ENCODE measurements at places on chromosomes 1 and 21.

GRCh38 chr1:60705026-60705425 is 377.3 kb upstream of the NFIA start:
- DNase-seq: no peak

DNA sequence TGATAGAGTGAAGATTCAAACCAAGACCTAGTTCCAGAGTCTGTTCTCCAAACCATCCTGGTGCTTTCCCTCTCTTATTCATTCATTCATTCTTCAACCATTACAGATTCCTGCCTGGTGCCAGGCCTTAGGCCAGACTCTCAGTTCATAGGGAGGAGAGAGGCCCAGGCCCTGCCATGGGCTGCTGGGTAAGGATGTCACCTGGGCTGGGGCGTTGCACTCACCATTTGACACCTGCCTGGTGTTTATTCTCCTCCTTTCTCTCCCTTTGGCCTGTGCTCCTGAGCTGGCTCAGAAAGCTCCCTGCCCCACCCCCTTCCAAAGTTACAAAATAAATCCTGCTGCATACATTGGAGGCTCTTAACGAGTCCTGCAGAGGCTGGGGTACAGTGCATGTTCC is 549.8 kb downstream of the MATN1 start:
- no peak for DNase-seq

DNA sequence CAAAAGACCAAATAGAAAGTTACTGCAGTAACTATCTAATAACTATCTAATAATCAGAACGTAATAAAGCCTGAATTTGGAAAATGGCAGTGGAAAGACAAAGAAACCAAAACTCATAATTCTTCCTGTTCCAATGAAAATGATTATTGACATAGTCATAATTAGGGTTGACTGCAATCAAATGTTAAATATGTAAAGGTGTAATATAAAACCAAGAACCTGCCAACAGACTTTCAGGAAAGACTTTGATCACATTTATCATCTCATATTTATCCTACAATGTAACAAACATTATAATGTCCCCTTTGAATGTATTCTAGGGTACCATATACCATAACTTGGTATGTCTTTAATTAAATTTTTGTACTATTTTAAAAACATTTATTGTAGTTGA is 26.9 kb downstream of the NRIP1 start:
- no peak for DNase-seq

DNA sequence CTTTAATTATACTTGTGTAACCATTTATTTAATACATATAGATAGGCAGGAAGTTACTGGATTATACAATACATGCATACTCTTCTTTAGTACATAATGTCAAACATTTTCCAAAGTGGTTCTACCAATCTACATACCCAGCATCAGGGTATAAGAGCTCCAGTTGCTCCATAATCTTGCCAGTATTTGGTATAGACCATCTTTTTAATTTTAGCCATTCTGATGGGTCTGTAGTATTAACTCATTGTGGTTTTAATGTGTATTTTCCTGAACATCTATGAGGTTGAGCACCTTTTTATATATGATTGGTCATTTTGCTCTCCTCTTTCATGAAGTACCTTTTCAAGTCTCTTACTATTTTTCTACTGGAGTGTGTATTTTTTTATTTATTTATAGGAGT is 32.1 kb downstream of the EBNA1BP2 start:
- no peak for DNase-seq

GRCh38 chr1:234957330-234958065 is 171.1 kb downstream of the TOMM20 start:
- DNase-seq: no peak

GRCh38 chr21:14487490-14488432 is 58.4 kb downstream of the SAMSN1 start:
- DNase-seq: no peak

DNA sequence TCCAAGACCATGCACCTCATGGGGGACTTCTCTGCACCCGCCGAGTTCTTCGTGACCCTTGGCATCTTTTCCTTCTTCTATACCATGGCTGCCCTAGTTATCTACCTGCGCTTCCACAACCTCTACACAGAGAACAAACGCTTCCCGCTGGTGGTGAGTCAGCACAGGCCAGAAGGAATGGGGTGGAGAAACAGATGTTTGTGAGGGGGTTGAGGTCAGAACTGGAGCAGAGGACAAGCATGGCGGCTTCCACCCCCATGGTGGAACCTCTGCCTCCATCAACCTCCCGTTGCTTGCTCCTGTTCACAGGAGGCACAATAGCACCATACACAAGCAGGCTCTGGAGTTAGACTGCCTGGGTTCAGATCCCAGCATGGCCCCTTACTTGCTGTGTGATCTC is 6.9 kb upstream of the ATXN7L2 start:
- DNase-seq: no peak

DNA sequence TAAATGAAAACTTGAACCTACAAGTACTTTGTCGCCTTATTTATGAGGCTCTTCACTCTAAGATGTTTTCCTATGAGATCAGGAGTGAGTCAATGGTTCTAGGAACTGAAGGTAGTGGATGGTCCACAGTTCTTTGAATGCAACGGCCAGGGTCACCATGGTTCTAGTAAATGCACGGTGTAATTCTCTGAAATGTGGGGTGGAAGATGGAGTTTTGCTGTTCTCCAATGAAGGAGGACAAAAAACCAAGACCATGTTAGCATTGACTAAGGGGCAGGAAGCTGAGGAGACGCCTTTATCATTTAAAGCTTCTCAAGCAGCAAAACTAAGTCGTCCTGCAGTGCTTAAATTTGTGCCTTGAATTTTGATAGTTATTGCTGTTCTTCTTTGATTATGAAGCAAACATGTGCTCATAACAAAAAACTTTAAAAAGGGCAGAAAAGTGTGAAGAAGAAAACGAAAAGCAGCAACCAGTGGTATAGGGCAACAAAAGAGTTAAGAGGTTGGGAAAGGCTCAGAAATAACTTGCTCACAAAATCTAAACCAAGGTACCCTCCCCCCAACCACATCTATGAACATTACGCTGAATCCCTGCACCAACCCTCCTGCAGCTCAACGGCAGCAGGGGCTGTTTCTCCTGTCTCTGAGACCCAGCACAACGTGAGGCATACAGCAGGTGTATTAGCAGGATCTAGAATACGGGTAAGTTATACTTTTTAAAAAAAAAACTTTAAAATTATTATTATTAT is 85.0 kb downstream of the MRPL37 start:
- no peak for DNase-seq

DNA sequence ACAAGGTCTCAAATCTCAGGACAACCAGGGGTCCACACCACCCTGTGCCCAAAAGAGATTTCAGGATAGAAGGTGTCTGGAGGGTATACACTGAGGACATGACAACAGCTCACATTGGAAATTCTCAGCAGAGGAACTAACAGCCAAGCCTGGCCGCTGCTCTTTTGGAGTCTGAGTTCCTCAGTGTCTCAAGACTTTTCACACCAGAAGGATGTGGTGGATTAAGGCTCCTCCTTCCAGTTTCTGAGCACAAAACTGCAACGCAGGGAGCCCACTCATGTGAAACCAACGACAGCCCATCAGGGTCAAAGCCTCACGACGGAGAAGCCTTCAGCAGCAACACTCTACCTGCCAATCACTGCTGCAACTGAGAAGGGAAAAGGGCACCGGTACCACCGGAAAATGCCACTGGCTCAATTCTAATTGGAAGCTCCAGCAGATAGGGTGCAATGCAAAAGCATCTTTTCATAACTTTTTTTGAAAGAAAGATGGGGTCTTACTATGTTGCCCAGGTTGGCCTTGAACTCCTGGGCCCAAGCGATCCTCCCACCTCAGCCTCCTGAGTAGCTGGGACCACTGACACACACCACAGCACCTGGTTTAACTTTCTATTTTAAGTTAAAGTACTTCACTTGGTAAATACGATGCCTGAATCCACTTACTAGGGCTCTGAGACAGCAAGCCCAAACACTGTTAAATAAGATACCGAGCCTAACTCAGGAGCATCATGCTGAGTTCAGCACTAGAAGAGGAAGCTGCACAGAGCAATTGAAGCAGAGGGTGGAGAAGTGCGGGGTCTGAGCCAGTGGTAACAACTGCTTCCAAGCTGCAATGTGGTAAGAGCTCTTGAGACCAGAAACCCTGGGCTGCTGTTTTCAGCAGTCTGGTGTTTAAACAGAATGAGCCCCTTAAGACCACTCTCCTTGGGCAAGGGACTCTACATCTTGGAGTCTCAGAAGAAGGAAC is 7.8 kb downstream of the CAPZB start:
- no peak for DNase-seq

- no peak for DNase-seq
Measured at GRCh38 chr1:175158170-175158591, 34.4 kb downstream of the KIAA0040 start.

DNA sequence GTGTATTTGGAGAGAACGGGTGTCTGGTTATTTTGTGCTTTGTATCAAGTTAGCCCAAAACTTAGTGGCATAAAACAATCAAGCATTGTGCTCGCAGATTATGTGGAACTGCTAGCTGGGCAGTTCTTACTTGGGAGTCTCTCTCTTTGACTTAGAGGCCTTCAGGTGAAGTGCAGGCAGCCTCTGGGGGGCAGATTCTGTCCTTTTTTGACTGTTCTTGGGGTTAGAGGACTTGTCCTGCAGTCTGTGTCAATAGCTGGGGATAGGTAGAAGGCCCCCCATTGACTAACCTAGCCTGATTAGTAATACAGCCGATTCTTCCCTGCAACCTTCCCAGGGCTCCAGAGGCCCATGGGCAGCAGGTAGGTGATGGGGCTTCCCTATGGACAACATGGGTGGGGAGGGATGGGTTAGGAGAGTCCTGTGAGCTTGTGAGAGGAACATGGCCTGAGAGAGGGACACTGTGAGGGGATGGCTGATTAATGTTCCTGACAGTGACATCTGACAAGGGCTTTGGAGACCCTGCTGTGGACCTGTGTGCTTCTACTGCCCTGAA is 37.2 kb upstream of the ACOT11 start:
- DNase-seq: no peak

- no peak for DNase-seq
Measured at GRCh38 chr1:193592317-193592716, 405.9 kb upstream of the B3GALT2 start.

GRCh38 chr1:86429835-86430234 is 5.9 kb downstream of the CLCA2 start:
- no peak for DNase-seq

DNA sequence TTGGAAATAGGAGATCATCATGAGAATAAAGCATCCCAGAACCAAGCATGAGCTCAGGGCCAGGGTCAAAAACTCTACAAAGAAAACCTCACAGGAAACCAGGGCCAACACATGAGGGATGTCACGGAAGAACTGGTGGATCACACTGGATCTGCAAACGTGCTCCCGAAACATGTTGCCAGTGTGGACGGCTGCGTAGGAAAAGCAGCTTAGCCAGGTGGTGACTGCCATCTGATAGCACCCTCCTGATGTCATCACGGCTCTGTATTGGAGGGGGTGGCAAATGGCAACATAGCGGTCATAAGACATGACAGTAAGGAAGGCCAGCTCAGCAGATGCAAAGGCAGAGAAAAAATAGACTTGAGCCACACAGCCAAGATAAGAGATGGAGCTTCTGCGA is 20.9 kb downstream of the OR14I1 start:
- no peak for DNase-seq

DNA sequence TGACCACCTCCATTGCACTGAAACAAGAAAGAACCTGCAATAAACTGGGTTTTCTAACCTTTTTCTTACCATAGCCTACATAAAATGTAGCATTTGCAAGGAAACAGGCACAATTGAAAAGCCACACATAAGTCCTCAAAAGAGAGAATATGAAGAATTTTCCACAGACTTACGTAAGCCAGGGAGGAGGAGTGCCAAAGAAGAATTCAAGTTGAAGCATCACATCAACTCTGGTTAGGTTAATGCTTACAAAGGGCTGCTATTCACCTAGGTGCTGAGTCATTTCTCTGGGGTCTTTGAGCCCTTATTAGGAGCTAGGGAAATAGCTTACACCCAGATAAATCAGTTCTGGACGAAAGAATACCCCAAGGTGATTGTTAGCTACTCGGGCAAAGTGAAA is 9.6 kb downstream of the OSCP1 start:
- DNase-seq: no peak

- DNase-seq: no peak
Measured at GRCh38 chr1:116972674-116973030, 28.9 kb upstream of the CD101 start.

- no peak for DNase-seq
Measured at GRCh38 chr1:172467446-172467845, 23.6 kb upstream of the PIGC start.

GRCh38 chr1:33235521-33235920 is 20.8 kb upstream of the ZNF362 start:
- no peak for DNase-seq

GRCh38 chr1:224684979-224685425 is 68.9 kb downstream of the CNIH3 start:
- no peak for DNase-seq

GRCh38 chr21:35503671-35504070 is 454.6 kb upstream of the RUNX1 start:
- DNase-seq: no peak
